ENCODE measurements at places on chromosomes 2 and 18. TPM values are rescaled to one million over a fixed set of nuclear protein-coding genes. Genes with fewer than 3 reads are reported as not detected.

GRCh38 chr2:159606287-159606686 is 10.1 kb downstream of the BAZ2B start:
- DNase-seq: peak; percentile 17

The AP1S3 gene
- total RNA-seq: 16.8 TPM

- no peak for DNase-seq
Measured at GRCh38 chr18:41842886-41843285, 112.1 kb upstream of the PIK3C3 start.

The DNAH7 gene
- 2.6 TPM for total RNA-seq
